ENCODE measurements at places on chromosomes 11 and 22.

DNA sequence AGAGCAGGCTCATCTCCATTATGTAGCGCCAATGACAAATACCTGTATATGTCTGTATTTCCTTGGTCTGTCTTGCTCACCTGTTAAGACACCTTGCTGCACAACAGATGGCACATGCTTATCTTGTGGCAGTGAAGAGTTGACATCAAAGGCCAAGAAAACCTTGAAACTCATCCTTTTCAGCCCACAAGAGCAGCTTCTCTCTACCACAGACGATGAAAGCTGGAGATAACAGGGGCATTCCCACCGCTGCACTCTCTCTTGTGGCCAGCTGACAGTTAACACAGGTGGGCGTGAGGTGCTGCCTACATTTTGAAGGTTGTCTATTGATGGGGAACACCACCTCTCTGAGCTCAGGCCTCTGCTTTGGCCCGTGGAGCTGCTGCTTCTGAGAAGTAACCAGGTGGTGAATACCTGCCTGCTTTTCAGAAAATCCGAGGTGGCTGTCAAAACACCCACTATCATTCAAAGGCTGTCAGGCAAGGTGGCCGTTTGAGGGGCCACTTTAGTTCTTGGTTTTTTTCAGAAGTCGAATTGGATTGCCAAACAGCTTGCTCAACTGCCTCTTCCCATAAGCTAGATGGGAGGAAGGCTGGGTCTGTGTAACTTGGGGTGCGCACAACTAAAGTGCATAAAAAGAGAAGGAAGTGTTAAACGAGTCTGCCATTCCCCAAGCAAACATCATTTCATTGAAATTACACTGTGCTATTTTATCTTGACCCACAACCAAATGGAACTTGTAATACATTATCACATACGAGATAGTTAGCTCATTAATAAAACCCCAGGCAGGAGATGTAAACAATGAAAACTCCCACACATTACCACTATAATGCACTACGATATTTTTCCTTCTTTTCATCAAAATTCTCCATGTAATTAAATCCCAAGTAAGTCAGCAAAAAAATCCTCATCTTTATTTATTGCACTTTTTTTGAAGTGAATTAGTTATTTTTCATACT is 87.1 kb upstream of the RAG2 start:
- no peak for DNase-seq

GRCh38 chr11:45662665-45663485 is 2.5 kb downstream of the CHST1 start:
- peak; percentile 39 for DNase-seq

DNA sequence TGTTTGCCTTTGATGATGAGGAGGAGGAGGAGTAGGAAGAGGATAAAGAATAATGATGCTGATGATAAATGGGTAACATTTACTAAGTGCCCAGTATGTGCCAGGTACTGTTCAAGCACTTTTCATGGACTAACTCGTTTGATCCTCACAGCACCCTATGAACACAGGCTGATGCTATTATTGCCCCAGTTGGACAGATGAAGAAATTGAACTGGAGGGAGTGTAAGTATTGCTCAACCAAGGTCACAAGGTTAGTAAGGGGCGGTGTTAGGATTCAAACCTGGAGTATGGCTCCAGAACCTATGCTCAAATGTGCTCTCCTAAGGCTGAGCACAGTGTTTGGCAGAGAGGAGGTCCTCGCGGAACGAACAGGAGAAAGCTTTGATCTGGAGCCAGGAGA is 78.6 kb downstream of the SYN3 start:
- DNase-seq, result no peak

GRCh38 chr11:60485987-60486386 is 6.6 kb upstream of the MS4A12 start:
- DNase-seq, result peak; percentile 8

DNA sequence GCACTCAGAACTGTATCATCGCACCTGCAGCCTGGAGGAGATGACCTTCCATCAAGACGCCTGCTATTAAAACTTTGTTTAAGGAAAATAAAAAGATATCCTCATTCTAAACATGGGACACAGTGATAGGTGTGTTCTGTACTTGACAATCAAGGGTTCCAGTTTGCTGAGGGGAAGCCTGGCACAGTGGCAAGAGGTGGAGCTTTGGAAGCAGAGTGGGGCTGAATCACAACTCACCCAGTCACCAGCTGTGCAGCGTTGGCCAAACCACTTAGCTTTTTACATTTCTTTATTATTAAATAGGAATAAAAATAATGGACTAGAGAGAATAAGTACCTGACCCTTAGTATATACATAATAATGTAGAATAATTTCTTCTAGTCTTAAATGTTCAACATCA is 220.7 kb downstream of the TENM4 start:
- no peak for DNase-seq

Data from NCI-H524 (cell line).